ENCODE measurements at places on chromosomes 11 and 22.

DNA sequence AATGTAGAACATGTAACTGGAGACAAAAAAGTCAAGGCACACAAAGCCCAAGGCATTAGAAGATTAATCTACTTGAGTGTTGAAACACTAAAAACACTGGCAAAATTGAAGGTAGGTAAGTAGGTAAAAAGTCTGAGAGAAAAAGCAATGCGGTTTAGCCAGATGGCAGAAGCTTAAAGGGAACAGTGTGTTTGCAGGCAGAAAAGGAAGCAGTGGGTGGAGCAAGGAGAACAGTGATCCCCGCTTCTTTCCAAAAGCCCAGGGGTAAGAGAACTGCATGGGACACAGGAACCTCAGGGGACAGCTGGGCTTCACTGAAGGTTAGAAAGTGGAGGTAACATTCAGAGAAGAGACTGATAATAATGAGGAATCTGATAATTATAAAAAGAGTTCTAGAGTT, 16.0 kb downstream of the MRE11 start:
- no peak for DNase-seq

- DNase-seq = no peak
Observed at GRCh38 chr22:43106302-43106701, 4.2 kb upstream of the BIK start.

DNA sequence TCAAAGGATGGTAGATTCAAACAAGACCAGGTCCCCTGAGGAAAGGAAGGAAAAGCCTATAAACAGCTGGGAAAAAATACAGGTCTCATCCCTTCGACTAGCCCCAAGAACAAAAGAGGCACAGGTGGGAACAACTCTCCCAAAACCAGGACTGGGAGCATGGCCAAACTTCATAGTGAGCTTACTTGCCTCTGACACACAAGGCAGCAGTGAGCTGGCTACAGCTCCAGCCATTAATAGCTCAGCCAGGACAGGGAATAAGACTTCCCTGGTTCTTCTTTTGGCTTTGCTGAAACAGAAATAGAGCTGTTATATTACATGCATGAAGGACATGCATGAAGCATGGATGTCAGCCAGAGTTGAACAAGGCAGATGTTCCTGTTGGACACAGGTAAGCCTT, at the start of gene OR10A2:
Gene OR10A2 (plus strand): TSS at position 97 of the 400 bp plus-strand sequence. CDS start 6,698 bp downstream, outside the sequence.
- DNase-seq = no peak

DNA sequence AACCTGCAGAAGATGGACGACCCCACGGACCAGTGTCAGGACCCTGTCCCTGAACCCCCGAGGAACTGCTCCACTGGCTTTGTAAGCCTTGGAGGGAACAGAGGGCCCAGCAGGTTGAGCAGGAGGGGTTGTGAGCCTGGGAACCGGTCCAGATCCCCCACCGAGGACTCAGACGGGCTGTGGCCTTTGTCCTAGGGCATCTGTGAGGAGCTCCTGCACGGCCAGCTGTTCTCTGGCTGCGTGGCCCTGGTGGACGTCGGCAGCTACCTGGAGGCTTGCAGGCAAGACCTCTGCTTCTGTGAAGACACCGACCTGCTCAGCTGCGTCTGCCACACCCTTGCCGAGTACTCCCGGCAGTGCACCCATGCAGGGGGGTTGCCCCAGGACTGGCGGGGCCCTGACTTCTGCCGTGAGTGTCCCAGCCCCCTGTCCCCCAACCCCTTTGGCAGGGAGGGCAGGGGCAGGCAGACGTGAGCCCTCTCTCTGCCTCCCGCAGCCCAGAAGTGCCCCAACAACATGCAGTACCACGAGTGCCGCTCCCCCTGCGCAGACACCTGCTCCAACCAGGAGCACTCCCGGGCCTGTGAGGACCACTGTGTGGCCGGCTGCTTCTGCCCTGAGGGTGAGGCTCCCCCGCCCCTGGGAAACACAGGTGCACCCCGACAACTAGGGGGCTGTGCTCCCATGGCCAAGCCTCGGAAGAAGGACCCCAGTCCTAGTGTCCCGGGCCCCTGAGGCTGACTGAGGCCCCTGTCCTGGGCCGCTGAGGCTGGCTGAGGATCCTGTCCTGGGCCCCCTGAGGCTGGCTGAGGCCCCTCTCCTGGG, 6.4 kb downstream of the MUC5AC start:
- DNase-seq = no peak

GRCh38 chr22:19371893-19372292, 59.6 kb downstream of the HIRA start:
- DNase-seq = no peak

- DNase-seq = no peak
Observed at GRCh38 chr11:75873417-75874221, 58.6 kb downstream of the UVRAG start.

DNA sequence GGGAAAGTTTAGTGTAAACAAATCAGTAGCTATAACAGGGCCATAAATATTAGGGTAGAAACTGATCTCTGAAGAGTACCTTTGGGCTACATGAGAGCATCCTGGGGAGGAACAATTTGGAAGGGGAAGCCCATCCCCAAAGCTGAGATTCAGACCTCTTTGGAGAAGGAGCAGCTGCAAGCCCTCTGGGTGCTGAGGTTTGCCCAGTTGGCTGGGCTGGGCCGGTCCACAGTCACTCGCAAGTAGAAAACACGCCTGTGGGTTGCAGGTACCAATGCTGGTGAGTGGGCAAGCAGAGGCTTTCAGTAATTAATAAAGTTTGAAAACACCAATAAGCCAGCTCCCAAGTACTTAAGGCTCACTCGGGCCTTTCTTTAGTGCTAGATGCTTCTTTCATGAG, 124.5 kb downstream of the ARHGAP8 start:
- DNase-seq = no peak

- DNase-seq = no peak
Observed at GRCh38 chr22:29244785-29245625, 22.8 kb downstream of the RHBDD3 start.

GRCh38 chr11:66670816-66671215, 6.9 kb downstream of the RBM4B start:
- DNase-seq = no peak

GRCh38 chr11:120122924-120123683, 14.8 kb downstream of the TRIM29 start:
- no peak for DNase-seq

- no peak for DNase-seq
Observed at GRCh38 chr11:2409126-2409525, 8.6 kb downstream of the TSSC4 start.

DNA sequence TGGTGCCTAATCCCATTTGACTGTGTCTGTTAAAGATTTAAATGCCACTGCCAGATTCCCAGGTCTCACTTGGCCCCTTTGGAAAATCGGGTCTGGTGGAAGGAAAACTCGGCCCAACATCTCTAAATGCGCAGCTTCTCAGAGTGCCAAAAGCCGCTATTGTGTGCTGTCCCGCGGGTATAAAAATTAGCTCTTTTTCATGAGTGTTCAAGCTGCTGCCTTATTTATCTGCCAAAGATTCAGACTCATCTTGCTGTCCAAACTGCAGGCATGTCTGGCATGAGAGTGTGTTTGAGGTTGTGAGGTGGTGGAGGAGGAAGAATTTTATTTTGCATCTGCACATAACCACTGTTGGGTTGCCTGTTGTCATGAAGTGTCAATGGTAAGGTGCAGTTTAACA, 91.4 kb downstream of the NELL1 start:
- DNase-seq = no peak

GRCh38 chr11:92473736-92474135, 249.1 kb downstream of the FAT3 start:
- no peak for DNase-seq

DNA sequence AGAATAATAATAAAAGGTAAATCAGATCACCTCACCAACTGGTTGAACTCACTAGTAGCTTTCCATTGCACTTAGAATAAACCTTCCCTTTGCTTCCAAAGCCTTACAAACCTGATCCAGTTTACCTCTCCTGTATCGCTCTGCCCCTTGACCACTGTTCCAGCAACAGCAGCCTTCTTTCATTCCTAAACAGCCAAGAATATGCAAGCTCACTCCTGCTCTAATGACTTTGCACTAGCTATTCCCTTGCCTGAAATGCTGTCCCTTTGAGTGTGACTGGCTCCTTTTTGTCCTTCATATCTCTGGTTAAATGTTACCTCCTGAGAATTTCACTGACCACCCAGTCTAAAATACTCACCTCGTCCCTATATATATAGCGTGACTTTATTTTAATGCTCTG, 9.6 kb upstream of the PIK3C2A start:
- no peak for DNase-seq

DNA sequence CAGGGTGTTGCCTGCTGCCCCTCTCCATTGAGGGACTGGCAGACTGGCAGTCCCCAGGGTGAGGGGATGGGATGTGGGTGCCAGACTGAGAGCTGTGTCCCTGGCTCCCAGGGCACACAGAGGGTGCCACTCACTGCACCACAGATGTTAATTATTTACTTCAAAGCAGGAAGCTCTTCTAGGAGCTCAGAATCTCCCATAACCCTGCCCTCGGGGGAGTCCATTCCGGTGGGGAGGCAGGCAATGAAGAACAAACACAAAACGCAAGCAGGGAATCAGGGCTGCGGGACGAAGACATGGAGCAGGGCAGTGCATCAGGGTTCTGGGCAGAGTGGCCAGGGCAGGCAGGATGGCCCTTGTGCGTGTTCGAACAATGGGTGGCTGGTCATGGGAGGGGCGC, 24.4 kb upstream of the FLRT1 start:
- no peak for DNase-seq

- DNase-seq = no peak
Observed at GRCh38 chr11:100876815-100877520, 189.9 kb downstream of the ARHGAP42 start.

- DNase-seq = no peak
Observed at GRCh38 chr22:17910561-17911311, 113.6 kb downstream of the MICAL3 start.

- no peak for DNase-seq
Observed at GRCh38 chr11:17528181-17528691, 16.0 kb downstream of the USH1C start.

DNA sequence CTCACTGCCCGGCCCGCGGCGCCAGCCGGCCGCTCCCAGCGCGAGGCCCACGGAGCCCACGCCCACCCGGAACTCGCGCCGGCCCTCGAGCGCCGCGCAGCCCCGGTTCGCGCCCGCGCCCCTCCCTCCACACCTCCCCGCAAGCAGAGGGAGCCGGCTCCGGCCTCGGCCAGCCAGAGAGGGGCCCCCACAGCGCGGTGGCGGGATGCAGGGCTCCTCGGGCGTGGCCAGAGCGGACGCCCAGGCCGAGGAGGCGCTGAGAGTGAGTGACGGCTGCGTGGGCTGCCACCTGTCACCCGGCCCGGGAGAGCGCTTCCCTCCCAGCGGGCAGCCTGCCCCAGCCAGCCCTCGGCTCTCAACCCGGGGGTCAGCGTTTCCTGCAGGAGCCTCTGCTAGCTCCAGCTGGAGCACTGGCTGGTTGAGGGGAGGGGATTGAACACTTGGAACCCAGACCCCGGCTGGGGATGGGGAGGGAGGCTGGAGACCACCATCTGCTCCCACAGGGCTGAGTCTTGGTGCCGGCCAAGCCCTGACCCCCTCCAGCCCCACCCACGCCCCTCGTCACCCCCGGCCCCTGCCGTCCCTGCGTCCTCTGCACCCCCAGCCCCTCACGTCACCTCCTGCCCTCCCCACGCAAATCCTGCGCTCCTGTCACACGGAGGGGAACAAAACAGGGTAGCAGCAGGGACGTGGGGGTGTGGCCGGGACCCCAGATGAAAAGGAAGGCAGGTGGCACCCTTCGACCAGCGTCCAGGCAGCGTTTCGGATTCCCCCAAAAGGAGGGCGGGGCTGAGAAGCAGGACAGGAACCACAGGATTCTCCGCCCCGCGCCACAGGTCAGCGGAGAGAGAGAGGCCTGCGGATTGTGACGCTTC, 157.0 kb downstream of the BRD1 start:
- no peak for DNase-seq

GRCh38 chr11:130217133-130218031, 57.8 kb downstream of the ST14 start:
- no peak for DNase-seq

- no peak for DNase-seq
Observed at GRCh38 chr11:68142028-68142412, 20.8 kb upstream of the CHKA start.

- no peak for DNase-seq
Observed at GRCh38 chr22:32994898-32995297, 63.3 kb downstream of the SYN3 start.

- no peak for DNase-seq
Observed at GRCh38 chr11:86151174-86152005, 82.5 kb upstream of the PICALM start.

DNA sequence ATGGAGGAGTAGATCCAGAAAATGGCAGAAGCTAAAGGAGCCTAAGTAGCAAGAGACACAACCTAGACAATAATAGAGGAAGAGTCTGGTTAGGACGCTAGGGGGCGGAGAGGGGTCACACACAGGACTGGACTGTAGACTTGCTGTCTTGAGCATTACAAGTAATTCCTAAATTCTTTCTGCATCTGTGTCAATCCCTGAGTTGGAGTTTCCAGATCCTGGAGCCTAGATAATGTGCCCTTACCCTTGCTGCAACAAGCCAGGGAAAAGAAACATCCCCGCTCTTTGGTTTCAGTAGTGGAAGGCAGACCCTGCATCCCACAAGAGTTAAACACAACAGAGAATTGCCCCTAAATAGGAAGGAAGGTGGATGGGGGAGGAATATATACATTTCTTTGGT, 14.9 kb upstream of the CCDC73 start:
- peak; percentile 9 for DNase-seq
